D721Med (cell line): ENCODE measurements at places on chromosomes 4 and X.

DNA sequence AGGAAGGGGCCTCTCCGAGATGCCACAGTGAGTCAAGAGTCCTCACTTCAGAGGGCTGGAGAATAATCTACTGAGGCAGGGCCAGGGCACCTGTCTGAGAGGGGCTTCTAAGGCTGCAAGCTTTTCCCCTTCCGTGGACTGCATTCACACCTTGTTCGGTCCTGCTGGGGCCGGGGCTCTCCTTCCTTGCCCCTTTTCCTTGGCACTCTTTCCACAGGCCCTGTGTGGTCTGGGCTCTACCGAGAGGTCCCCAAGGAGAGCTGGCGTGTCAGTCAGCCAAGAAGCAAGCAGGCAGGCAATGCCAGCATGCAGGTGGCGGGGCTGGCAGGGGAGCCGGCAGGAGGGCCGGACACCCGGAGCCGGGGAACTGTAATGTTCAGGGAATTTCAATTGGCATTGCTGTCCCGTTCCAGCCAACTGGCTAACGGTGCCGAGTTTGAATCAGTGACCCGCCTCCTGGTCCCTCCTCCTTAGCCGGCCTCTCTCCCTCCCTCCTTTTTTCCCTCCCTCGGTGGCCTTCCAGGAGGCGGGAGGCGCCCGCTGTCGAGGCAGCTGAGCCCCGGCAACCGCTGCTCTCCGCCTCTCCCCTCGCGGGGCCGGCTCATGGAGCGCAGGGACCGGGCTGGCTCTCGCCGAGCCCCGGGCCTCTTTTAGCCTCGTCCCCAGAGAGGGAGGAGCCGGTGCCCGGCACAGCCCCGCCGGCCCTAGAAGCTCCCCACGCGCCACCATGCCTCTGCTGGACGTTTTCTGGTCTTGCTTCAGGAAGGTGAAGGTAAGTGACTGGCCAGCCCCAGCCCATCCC is at the start of gene STARD8:
TSS of gene STARD8 (plus strand) at position 511 of the 802 bp plus-strand sequence. CDS start at position 728, 217 bp downstream.
- no peak for DNase-seq

DNA sequence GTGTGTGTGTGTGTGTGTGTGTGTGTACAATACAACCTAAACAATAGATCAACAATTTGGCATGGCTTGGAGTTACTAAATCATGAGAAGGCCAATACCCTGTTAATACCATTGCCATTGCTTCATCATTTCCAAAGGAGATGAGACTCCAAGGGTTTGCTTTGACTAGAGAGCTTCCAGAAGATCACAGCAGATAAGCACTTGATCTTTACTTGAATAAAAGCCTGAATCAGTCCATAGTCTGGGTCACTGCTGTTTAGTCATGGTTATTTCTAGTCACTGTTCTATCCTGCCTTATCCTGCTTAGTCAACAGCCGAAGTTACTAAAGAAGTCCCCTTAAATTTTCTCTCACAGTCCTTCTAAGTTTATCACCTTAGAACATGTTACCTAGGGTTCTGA is 58.2 kb downstream of the RAB40AL start:
- DNase-seq: no peak

DNA sequence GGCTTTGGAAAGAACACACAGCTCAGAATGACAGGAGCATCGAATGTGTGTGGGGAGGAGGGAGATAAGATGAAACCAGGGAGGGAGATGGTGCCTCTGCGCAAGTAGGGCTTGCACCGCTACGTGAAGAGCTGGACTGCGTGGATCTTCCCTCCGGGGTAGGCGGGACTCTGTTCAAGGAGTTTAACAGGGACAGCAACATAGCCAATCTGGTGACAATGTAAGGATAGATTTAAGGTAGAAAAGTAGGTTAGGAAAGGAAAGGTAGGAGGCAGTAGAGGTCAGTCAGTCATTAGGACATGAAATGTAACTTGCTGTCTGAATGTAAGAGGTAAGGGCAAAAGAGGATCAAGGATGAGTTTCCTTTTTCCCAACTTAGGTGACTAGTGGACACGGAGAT is 152.5 kb downstream of the DCTD start:
- DNase-seq: no peak

GRCh38 chrX:23736030-23736429 is 7.0 kb downstream of the ACOT9 start:
- DNase-seq: no peak

DNA sequence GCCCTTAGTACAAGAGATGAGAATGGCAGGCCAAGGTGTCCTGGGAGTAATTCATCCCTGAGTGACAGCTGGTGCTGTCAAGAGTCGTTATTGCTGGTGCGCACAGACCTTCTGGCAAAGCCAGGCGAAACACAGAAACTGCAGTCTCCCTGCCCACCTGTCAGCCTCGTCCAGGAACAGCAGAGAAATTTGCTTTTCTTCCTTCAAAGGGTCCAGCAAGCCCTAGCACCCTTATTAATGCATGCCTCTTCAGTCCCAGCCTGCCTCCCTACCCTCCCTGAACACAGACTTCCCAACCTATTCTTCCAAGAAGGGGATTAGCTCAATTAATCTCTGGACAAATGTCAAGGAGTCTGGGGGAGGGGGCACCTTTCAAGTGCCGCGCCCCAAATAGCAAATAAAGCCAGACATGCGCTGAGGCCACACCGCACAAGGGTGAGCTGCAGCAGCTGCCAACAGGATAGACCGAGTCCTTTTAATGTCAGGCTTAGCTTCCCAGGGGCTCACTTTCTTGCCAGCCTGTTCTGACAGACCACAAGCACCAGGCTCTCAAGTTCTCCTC is 250.7 kb upstream of the RASGEF1B start:
- DNase-seq: no peak
